ENCODE measurements at places on chromosomes 1 and 21.

DNA sequence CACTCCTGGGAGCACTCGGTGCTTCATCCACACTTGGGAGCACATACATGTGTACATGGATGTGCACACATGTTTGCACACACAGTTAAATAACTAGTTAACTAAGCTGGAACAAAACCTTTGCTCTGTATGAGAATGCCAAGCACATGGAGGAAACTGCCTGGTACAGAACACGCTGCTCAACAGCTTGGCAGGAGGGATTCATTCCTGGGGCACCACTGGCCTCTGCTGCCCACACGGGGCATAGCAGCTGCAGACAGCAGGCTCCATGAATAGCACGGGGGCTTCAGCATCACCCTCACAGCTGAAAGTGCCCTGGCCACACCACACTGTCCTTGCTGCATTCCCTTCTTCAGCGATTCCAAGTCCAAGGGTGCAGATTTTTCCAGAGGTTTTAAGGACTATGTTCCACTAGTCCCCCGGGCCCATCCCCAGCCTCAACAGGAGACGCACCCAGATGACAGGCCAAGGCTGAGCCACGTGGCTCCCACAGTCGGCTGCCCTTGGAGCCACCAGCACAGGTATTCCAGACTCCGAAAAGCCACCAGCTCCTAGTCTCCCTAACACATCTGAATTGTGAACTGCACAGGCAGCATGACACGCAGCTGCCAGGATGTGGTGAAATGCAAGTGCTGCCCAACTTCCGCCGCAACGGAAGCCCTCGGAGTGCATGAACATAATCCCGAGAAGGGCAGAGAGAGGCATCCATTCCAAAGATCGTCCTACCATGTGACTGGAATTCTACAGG, 16.9 kb downstream of the NPHP4 start:
- peak; percentile 48 for DNase-seq

- DNase-seq: no peak
Observed at GRCh38 chr1:175222296-175222938, 29.8 kb upstream of the KIAA0040 start.

- DNase-seq: no peak
Observed at GRCh38 chr1:98325646-98326440, 335.7 kb upstream of the SNX7 start.

GRCh38 chr1:41673378-41673777, 188.9 kb upstream of the EDN2 start:
- DNase-seq: no peak

GRCh38 chr21:45893740-45894449, 87.7 kb upstream of the COL6A1 start:
- DNase-seq: no peak

DNA sequence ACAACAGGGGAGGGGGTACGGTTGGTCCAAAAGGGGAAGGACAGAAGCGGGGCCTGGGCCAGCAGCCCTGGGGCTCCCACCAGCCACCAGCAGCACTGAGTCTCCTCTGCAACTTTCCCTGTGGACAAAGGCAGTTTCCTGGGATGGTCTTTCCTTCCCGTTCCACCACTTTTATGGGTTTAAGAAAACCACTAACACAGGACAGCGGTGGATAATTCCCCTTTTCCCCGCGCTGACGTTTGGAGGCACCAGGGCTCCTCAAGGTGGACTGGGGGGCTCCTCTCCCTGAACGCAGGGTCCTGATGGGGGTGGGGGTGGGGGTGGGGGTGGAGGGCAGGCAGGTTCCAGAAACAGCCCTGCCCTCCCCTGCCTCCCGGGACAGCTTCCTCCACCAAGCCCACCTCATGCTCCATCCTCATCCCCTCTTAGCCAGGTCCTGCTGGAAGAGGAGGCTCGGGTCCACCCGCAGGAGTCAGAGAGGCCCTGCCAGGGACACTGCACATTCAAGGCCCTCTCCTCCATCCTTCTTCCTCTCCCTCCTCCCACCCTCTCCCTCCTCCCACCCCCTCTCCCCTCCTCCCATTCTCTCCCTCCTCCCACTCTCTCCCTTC, 4.8 kb upstream of the COL6A1 start:
- no peak for DNase-seq

DNA sequence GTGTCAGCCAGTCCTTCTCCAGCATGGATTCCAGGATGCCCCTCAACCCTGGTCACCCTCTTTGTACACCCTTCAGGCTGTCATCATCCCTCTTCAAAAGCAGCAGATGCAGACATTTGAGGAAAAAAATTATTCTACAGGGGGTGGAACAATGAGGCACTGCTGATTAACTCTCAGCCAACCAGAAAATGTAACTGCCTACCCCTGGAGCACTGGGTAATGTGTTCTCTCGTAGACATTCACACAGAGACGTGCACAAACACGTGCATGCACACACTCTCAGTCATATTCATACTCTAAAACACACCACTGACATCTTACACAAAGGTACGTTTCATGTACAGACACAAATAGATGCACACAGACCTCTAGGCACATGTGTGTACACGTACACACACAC, 175.4 kb downstream of the TRABD2B start:
- DNase-seq: no peak

DNA sequence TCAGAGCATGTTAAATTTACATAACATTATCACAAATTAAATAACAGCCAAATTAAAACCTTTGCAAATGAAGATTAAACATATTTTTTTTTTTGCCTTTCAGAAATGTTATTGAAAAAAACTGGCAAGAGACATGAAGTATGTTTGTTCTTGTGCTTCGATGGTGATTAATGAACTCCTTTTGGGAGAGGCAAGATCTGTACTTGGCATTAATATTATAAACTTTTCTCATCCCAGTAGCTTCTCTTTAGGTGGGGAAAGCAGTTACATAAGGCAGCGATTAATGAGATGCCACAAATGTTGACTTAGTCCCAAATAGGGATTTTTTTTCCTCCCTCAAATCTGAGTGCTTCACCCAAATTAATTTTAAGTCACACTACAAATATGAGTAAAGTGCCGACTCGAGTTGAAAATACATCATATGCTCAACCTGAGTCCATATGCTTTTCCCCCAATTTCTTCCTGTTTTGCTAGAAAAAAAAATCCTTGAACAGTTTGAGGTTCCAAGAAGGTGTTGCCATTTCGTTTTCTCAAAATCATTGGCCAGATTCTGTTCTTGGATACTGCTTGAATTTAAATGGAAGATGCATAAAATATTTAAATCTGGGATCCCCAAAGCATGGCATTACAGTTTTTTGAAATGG, 294.5 kb downstream of the VAV3 start:
- DNase-seq: no peak

Measured in activated naive CD4-positive, alpha-beta T cell treated with anti-CD3 and anti-CD28 coated beads, Interleukin-2, amount 50 U/mL, for 16 hours (primary cell).